Right atrium auricular region (tissue), 2 donors: ENCODE measurements at places on chromosomes 3 and 15.

- peak; percentile 49 for DNase-seq
Measured at GRCh38 chr15:100783291-100783690, 96.3 kb upstream of the ALDH1A3 start.

DNA sequence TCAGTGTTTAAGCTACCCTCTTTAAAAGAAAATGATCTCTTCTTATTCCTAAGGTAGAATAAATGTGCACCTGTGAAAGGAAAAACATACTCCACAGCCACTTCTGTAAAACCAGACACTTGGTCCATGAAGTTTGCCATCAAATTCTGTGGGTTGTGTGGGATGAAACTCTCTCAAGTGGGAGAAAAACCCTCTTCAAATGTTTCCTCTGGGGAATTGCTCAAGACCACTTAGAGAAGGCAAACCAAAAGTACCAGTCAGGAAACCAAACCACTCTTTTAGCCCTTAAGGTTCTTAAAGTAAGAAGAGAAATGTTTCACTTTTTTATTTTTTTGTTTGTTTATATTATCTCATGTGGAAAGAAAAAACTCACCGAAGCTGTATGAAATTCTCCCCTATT lies 1.2 kb downstream of the COL8A1 start:
- no peak for DNase-seq

GRCh38 chr15:52334491-52335160 lies 39.0 kb upstream of the MYO5C start:
- no peak for DNase-seq

DNA sequence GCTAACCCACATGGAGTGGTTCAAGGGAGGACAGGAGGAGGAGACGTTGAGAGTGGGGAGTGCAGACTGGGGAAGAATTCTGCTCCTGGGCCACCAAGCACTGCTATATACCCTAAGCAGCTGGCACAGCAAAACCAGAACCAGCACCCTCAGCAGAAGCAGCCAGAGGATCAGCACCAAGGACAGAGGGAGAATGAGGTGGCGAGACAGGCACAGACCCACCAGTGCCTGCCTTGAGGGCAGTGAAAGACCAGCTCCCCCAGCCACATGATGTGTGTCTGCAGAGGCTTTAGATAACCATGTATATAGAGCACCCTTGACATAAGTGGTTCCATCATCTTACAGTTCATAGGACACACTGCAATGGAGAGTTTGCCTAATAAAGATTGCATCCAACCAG lies 319.0 kb downstream of the GABRB3 start:
- DNase-seq, result no peak

- no peak for DNase-seq
Measured at GRCh38 chr15:49035825-49036224, 10.4 kb downstream of the SECISBP2L start.

DNA sequence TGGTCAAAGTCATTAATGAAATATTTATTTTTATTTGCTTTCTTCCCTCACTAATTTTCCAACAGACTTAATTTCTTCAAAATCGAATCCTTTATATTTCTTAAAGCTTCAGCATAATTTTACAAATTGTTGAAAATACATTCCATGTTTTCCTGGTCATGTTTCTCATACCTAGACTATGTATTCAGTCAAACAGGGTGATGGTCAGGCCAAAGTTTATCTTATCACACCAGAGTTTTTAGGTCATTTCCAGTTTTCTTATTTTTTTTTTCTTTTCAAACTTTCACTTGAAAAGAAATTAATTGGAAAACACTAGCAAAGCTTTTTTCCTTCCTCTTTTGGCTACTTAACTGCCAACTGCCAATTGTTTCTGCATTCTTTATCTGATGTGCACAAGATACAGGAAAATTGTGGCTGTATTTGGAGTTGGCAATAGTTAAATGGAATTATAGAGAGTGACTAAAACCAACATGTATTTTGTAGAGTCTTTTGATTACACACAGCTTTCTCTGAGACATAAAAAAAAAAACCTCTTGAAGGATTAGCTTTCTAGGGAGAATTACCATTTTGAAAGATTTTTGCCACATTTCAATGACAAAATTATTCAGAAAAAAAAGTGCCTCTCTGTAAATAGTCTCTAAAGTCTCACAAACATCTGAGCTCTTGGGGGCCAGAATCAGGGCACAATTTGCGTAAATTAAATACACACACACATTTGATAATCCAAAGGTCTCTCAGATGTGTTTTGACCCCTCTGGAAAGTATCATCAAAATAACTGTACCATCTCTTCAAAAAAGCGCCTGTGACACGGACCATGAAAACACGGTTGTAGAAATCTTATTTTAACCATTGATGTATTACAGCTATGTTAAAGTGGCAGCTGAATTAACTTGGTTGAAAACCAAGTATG lies 603.2 kb upstream of the KCNMB2 start:
- no peak for DNase-seq

DNA sequence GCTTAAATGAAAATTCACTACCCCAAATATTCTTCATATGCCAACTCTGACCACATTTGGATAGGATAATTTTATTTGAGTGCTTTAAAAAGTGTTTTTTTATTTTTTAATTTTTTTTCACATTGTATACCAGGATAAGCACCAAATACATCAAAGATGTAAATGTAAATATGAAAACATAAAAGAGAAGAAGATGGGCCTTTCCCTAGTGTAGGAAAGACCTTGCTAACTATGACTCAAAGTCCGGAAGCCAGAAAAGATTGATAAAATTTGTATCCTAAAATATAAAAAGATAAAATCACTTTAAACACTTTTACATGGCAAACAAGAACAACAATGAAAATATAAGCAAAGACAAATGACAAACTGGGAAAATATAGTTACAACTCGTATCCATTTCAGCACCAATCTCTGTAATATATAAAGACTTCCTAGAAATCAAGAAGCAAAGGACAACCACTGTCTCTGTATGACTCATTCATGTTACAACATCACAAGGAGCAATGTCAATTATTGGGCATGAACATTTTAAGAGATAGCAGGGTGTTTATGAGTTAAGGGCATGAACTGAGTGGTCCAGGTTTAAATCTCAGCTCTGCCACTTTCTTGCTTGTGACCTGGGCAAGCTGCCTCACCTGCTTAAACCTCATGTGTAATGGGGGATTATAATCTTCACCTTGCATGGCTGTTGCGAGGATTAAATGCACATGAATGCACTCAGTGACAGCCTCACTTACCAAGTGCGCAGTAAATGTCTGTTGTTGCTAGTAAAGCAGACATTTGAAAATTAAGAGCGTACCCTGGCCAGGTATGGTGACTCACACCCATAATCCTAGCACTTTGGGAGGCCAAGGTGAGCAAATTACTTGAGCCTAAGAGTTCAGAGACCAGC lies 25.3 kb upstream of the ARHGEF3 start:
- DNase-seq, result no peak

- DNase-seq, result no peak
Measured at GRCh38 chr3:71986606-71987005, 201.7 kb upstream of the PROK2 start.

DNA sequence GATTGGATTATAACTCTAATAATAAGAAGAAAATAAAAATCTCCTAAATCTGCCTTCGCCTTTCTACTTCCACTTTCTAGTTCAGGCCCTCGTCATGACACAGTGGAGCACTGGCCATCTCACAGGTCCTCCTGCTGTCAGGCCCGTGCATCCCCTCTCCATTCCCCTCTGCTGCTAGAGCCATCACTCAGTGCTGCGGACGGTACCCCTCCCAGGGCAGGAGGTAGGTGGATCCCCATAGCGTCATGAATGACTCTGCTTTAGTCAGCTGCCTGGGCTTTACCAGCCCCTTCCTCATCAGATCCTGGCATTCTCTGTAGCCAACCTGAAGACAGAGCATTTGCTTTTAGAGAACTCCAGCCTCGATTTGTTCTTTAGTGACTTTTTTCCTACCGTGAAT lies 12.0 kb upstream of the PPP1R2 start:
- DNase-seq, result no peak

- DNase-seq, result no peak
Measured at GRCh38 chr3:193774916-193775285, 181.9 kb downstream of the OPA1 start.

DNA sequence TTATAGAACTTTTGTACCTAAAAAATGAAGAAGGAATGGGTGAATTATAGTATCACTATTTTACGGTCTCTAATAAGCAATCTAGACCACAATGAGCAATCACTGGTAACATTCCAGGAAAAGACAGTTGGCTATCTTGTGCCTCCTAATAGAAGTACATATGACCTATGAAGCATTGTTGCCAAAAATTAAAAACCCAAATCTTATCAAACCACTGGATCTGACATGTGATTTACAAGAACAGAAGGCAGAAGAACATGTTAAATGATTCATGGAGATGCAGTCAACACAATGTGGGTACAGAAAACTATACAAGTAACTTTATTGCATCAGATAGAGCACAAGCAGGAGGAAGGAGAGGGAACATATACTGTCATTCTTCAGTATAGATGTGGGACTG lies 14.5 kb upstream of the HYKK start:
- DNase-seq, result no peak

DNA sequence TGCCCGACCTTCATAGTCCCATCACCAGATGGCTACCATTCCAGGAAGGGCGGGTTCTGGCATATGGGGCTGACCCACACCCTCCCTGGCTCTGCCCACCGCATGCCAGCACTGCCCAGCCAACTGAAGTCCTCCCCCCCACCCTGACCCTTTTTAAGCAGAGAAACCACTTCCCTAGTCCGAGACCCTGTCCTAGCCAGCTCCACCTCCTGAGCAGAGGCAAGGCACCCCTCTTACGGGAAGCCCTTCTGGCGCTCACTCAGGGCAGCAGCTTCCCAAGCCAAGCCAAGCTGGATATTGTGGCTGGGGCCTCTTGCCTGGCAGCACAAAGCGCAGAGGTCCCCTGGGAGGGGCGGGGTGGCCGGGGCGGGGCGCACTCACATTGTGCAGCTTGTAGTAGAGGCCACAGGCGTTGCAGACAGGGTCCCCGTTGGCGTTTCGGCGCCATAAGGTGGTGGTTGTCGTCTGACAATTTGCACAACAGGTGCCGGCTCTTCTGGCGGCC lies 11.5 kb downstream of the GATA2 start:
- peak; percentile 77 for DNase-seq

DNA sequence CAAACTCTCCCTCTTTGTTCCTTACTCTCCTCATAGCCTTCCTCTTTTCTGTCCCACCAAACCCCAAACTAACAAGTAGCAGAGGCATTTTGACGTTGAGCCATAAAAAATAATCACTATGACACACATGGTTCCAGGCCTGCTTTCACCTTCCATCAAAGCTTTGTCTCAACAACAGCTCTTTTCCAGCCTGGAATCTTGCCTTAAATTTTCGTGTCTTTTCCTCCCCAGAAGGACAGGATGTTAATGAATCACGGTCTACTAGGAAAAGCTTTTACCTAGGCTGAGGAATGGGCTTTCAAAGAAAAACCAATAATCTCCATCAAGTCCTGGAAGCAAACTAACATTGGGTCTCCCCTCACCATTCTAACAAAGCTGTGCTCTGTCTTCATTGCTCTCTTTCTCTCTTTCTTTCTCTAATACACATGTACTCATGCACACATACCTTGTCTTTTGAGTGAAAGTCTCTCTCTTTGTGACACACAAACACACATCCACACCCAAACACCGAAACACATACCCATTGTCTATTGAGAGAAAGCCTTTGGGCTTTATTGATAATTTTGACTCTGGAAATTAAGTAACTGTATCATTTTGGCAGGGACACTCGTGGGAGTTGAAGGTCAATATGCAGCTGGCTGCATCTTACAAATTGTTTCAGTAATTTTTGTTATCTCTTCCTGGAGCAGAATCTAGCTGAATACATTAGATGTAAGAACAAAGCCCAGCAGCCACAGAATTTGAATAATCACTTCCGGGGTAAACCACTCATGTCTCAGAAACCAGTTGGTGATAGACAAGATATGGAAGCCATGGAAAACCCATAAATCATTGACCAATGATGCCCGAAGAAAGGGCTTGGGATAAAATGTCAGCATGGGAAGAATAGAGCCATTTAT lies 107.4 kb upstream of the SLC4A7 start:
- no peak for DNase-seq

DNA sequence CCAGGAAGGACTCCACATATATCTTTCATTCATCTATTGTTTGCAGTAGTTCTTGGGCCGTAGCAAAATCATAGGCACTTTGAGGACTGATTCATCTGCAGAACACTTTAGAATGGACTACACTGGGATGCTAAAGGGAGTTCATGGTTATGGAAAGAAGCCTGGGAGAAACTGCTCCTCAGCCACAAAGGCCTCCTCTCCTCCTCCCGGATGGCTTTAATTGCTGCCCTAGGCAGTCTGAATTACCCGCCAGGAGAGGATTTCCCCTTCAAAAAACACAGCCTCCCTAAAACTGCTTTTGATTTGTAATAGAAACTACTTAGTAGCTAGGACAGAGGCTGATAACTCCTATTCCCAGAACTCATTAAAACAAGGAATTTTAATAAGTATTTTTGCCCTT lies 4.6 kb downstream of the TMEM266 start:
- no peak for DNase-seq
